NCI-H1694 (cell line): ENCODE measurements at places on chromosomes 5 and 9.

GRCh38 chr5:54930736-54931135 is 54.7 kb downstream of the ESM1 start:
- DNase-seq: no peak

GRCh38 chr5:125275725-125276090 is 529.3 kb upstream of the ZNF608 start:
- no peak for DNase-seq

- no peak for DNase-seq
Observed at GRCh38 chr5:116740771-116741170, 166.1 kb upstream of the SEMA6A start.

GRCh38 chr5:121693864-121694263 is 157.8 kb upstream of the FTMT start:
- DNase-seq: no peak

DNA sequence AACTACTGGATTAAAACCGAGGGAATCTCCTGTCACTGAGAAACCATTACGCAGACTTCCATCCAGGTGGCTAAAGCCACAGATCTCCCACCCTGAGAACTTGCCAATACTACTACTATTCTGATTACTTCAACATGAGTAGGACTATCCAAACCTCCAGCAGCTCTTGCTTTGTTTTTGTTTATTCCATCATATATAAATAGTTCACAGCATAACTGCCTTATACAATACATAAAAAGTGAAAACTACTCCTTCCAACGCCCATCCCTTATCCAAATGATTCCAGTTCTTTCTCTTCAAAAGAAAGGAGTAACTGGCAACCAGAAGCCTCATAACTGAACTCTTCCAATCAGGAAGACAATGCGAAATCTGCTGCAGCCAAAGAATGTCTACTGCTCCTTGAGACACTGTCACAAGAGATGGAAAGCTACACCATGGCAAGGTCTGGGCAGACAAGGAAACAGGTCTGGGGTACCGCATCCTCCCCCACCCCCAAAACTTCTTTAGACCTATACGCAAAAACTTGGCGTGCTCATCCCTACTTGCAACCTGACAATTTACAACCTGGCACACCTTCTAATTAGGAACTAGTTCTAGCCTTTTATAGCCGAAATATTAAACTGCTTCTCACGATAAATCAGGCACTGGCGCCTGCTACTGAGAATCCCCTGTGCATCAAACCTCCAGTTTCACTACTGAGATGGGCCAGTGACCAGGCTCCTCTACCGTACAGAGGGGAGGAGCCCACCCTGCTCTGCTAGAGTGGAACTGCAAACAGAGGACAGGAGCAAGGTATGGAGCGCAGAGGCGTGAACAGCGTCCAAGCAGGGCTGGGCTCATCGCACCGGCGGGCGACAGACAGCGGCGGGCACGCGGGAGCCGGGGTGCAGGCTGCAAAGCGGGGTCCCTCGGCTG is 986 bp downstream of the PLPP1 start:
- DNase-seq: peak; percentile 20

GRCh38 chr5:78273436-78273835 is 21.1 kb downstream of the AP3B1 start:
- no peak for DNase-seq

GRCh38 chr9:84893419-84894128 is 224.0 kb downstream of the NTRK2 start:
- DNase-seq: no peak

DNA sequence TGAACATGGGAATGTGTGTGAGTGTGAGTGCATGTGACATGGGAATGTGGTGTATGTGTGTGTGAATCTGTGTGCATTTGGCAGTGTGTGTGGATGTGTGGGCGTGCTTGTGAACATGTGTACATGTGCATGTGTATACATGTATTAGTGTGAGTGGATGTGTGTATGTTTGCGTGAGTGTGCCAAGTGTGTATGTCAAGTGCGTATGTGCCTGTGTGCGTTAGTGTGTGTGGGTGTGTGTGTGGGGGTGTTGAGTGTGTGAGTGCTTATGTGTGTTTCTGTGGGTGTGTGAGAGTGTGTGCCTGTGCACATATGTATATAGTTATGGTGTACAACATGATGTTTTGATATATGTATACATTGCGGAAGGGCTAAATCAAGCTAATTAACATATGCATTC is 244.3 kb downstream of the GADD45G start:
- no peak for DNase-seq

DNA sequence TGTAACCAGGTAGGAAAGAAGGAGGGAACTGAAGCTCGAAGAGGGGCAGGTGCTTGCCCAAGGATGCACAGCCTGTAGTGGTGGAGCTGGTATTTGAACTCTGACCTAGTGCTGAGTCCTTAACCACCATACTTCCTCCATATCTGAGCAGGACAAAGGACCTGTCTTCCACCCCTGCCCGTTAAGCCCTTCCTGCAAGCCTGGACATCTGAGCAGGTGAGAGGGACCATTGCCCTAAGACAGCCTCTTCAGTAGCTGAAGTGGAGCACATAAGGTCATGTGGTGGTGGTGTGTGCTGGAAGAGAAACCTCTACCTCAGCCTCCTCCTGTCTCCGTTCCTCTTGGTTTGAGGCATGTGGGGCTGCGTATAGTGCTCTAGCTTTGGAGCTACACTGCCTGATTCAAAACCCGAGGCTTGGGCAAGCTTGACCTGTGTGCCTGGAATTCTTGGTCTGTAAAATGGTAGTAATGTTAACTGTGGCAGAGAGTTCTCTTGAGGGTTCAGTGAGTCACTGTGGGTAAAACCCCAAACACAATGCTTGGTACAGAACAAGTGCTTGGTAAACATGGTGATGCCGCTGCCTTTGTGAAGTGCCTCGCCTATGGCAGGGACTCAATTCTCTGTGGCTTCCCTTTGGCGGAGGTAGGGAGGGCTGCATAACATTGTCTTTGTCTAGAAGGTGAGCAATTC is 7.4 kb downstream of the GALNT10 start:
- DNase-seq: no peak

DNA sequence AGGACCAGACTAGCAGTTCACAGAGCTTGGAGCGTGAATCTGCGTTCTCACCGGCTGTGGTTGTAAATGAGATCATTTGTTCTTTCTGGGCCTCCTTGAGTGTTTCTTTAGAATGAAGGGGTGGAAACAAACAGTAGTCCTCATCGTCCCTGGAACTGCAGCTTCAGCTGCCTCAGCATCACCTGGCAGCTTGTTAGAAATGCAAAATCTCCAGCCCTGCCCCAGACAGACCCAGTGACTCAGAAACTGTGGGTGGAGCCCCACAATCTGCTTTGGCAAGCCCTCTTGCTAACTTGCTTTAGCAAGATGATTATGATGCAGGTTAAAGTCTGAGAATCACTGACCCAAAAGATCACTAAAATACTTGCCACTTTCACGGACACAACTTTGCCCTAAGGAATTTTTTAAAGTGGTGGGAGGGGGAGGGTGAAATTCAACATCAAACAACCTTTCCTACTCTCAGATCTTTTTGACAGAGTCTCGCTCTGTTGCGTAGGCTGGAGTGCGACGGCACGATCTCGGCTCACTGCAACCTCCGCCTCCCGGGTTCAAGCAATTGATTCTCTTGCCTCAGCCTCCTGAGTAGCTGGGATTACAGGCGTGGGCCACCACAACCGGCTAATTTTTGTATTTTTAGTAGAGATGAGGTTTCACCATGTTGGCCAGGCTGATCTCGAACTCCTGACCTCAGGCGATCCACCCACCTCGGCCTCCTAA is 86.0 kb downstream of the BRINP1 start:
- DNase-seq: no peak

GRCh38 chr9:82208741-82209450 is 220.3 kb downstream of the SPATA31D1 start:
- no peak for DNase-seq

DNA sequence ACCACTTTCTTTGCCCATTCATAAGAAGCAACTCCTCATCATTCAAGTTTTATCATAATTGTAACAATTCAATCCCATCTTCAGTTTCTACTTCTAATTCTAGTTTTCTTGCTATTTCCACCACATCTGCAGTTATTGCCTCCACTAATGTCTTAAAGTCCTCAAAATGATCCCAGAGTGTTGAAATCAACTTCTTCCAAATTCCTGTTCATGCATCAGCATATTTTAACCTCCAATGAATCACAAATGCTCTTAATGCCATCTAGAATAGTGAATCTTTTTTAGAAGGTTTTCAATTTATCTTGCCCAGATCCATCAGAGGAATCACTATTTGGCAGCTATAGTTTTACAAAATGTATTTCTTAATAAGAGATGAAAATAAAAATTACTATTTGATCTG is 3.2 kb upstream of the SRP19 start:
- DNase-seq: no peak

GRCh38 chr5:43231977-43232376 is 40.0 kb downstream of the NIM1K start:
- DNase-seq: peak; percentile 23

GRCh38 chr5:158431369-158432029 is 572.6 kb upstream of the CLINT1 start:
- DNase-seq: no peak

GRCh38 chr9:112760821-112761220 is 10.3 kb downstream of the SNX30 start:
- DNase-seq: no peak

DNA sequence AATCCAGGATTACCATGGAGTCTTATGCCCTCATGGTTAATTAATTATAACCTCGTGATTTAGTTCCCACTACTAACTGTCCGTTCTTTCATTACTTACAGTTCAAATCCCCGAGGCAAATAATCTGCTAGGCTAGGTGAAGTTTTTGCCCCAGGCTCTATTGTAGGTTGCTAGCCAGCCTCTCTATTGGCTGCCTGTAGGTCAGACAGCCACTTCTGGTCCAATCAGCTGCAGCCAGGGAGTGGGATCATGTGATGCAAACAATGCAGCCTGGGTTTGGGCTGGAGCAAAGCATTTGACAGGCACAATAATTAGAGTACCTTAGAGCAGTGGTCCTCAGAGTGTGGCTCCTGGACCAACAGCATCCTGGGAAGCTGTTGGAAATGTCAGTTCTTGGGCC is 17.7 kb downstream of the TMEM252 start:
- no peak for DNase-seq

DNA sequence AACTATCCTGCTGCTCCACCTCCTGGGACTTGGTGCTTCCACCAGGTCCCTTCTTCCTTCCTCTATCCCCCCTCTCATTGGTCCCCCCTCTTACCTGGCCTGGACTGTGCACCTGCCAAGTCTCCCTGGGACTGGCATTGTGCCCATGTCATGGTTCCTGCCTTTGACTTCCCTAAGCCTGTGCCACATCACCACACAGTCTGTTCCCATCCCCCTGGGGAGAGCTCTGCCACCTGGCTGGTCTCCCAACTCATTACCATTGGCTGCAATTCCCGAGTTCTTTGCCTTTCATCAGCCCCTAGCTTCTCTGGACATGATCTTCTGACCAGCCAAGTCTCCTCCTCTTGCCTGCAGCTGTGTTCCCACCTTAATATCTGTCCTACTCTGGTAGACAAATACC is 180.3 kb downstream of the SREK1 start:
- peak; percentile 41 for DNase-seq

DNA sequence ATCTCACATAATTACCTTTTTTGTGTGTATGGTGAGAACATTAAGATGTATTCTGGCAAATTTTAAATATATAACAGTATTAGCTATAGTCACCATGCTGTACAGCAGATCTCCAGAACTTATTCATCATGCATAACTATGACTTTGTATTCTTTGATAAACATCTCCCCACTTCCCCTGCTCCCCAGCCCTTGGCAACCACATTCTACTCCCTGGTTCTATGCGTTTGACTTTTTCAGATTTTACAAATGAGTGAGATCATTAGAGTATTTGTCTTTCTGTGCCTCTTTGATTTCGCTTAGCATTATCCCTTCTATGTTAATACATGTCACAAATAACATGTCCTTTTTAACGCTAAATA is 49.4 kb downstream of the SMC2 start:
- DNase-seq: no peak
